Transverse colon (tissue), 4 donors: ENCODE measurements at places on chromosomes 16 and 17. TPM values are rescaled to one million over a fixed set of nuclear protein-coding genes. Genes with fewer than 3 reads are reported as not detected.

DNA sequence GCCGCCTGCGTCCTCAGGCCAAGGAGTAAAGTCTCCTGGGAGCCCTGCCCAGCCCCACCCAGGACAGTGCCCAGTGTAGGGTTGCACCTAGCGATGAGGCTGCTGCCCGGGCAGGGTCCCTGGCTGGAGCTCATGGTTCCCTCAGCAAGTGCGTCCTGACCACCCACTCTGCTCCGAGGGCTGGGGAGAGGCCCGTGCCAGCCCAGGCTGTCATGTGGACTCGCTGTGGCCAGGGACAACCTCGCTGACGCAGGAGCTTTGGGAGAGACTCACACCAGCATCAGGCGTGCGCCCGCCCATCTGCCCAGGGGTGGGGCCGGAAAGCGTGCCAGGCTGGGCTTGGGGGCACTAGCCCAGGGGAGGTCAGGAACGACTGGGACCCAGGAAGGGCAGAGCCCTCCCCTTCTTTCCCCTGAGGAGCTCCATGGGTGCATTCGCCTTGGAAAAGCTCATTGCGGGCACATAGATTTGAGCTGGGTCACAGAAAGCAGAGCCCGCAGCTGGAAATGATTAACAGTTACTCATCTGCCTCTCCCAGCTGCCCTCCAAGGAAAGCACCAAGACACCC lies 19.7 kb downstream of the DPEP1 start:
- peak; percentile 40 for DNase-seq
- no peak overlapping the region for H3K4me3 ChIP-seq
- H3K27me3 ChIP-seq = peaks cover 28% of the 10 kb centered on the region
- H3K4me1 ChIP-seq = peaks cover 11% of the 10 kb centered on the region

The CTRB1 gene
- not detected for total RNA-seq

- H3K4me3 ChIP-seq = no peak overlapping the region
- H3K4me1 ChIP-seq = no peaks in the 10 kb centered on the region
These were observed 101.8 kb downstream of the CBLN1 start for GRCh38 chr16:49179714-49180330.

- H3K4me1 ChIP-seq = no peaks in the 10 kb centered on the region
- DNase-seq = no peak
- no peaks in the 10 kb centered on the region for H3K36me3 ChIP-seq
- H3K4me3 ChIP-seq = no peak overlapping the region
These were observed 41.4 kb upstream of the NOL11 start for GRCh38 chr17:67676305-67676704.

The PRSS36 gene
- 8.1 TPM for total RNA-seq

DNA sequence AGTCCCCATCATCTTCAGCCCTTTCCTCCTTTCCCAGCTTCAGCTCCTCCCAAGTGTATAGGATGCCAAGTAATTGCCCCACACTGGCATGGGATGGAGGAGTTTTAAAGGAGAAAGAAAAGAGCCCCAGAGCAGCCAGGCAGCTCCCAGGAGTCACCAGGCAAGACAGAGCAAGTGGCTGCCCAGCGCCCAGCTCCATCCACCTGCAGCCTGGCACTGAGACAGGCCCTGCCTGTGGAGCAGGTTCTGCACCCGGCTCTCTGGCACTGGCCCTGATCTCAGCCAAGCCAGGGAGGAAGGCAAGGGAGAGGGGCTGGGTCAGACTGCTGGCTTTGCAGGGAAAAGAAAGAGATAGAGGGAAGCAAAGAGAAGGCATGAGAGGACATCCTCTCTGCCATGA lies 21.7 kb downstream of the FOXN1 start:
- no peak overlapping the region for H3K4me3 ChIP-seq
- no peaks in the 10 kb centered on the region for H3K27me3 ChIP-seq
- H3K36me3 ChIP-seq = no peaks in the 10 kb centered on the region
- peak overlapping the region; percentile 68 for H3K27ac ChIP-seq
- peak; percentile 58 for DNase-seq

The CHD9 gene
- total RNA-seq = 112 TPM

DNA sequence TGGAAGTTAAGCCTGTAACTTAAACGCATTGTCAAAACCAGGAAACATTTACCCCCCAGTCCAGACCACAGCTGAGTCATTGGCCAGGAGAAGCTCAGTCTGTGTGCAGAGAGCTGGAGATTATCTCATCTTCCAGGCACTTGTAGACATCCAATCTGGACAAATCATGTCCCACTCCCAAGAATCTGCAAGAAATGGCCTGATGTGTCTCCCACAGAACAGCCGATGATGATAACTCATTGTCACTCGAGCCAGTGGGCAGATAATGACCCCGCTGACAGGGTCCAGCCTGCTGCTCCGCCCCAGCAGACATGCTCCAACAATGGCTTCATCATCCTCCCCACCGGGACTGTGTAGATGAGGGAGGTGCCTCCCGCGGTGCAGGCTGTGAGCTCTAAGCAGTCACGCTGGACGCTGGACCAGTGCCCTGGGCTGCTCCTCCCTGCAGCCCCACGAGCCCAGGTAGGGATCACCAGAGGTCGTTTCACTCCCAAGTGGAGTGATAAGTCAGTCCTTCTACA lies 322.5 kb downstream of the C16orf95 start:
- H3K4me1 ChIP-seq = no peaks in the 10 kb centered on the region
- H3K27ac ChIP-seq = no peak overlapping the region
- H3K27me3 ChIP-seq = peaks cover 30% of the 10 kb centered on the region
- no peaks in the 10 kb centered on the region for H3K36me3 ChIP-seq

- H3K4me3 ChIP-seq = no peak overlapping the region
- no peak for DNase-seq
- H3K4me1 ChIP-seq = no peaks in the 10 kb centered on the region
- no peak overlapping the region for H3K27ac ChIP-seq
These were observed 41.1 kb downstream of the NTN1 start for GRCh38 chr17:9062399-9062902.

DNA sequence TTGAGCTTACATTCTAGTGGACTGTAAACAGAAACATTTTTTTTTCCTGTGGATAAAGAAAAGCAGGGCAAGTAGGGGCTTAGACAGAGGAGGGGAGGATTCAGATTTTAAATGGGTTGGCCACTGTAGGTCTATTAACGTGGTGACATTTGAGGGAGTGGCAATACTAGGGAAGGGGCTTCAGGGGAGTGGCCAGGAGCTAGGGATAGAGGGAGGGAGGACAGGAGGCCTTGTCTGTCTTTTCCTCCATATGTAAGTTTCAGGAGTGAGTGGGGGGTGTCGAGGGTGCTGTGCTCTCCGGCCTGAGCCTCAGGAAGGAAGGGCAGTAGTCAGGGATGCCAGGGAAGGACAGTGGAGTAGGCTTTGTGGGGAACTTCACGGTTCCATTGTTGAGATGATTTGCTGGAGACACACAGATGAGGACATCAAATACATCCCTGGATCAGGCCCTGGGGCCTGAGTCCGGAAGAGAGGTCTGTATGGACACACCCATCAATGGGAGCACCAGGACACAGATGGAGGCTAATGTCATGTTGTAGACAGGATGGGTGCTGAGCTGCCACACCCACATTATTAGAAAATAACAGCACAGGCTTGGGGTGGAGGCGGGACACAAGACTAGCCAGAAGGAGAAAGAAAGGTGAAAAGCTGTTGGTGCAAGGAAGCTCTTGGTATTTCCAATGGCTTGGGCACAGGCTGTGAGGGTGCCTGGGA lies 6.5 kb upstream of the HBM start:
- H3K4me3 ChIP-seq = no peak overlapping the region
- H3K36me3 ChIP-seq = no peaks in the 10 kb centered on the region
- no peak overlapping the region for H3K27ac ChIP-seq

GRCh38 chr17:62998665-62999393 lies 32.8 kb downstream of the TANC2 start:
- H3K4me1 ChIP-seq = no peaks in the 10 kb centered on the region
- H3K36me3 ChIP-seq = no peaks in the 10 kb centered on the region

DNA sequence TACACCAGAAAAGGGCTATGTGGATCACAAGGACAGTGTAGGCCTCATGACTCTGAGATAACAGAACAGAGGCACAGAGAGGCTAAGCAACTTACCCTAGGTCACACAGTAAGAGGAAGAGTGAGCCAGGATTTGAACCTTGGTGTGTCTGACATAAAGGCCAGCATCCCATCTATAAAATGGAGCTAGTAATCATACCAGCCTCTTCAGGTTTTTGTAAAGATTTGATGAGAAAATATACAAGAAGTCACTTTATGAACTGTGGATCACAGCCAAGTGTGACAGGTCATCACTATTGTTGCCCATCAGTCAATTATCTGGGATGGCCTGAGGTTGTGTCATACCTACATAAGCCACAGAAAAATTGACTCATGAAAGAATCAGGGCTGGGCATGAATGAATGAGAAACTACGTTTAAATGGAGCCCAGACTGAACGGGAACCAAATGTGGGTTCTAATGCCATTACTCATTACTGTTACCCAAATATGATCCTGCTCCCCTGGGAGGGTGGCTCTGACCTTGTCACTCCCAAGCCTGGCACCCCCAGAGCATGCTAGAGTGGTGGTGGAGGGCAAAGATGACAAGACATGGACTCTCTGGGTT lies 21.0 kb downstream of the FBXO39 start:
- no peak overlapping the region for H3K4me3 ChIP-seq
- no peaks in the 10 kb centered on the region for H3K36me3 ChIP-seq
- no peaks in the 10 kb centered on the region for H3K4me1 ChIP-seq
- no peak overlapping the region for H3K27ac ChIP-seq
- DNase-seq = no peak

DNA sequence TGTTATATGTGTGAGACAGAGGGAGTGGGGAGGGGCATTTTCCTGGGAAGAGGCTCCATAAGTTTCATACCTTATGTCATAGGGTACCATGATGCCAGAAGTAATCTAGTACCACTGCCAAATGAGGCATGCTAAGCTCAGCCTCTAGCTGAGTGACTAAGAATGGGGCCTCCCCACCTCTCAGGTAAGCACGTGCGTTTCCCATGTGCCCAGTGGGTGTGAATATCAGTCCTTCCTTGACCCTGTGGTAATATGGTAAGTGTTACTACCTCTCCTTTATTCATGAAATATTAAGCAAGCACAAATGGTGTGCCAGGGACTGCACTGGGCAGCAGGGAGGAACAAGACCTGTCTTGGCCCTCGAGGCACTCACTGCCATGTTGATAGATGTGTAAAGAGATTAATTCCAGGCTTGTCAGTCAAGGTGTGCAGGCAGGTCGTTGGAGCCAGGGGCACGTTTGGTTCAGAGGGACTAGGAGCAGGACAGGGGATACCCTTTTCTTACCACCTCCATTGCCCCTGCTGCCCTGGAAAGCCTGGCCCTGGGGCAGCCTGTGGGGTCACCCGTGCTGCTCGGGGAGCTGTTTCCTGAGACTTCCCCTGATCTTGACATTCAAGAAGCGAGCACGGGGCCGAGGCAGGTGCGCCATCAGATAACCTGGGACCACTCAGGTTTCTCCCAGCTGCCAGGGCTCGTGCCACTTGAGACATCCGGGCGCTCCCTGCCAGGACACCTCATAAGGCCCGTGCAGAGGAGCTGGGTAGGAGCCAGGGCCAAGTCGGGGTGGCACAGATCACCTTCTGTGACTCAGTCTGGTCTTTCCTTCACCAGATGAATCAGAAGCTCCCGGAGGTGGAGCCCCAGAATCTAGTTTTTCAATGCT lies 8.8 kb downstream of the RSAD1 start:
- no peak overlapping the region for H3K27ac ChIP-seq
- H3K27me3 ChIP-seq = no peaks in the 10 kb centered on the region
- H3K4me1 ChIP-seq = peaks cover 4% of the 10 kb centered on the region
- H3K4me3 ChIP-seq = no peak overlapping the region
- peaks cover 11% of the 10 kb centered on the region for H3K36me3 ChIP-seq

- no peak overlapping the region for H3K27ac ChIP-seq
- no peaks in the 10 kb centered on the region for H3K27me3 ChIP-seq
- no peaks in the 10 kb centered on the region for H3K36me3 ChIP-seq
- no peak overlapping the region for H3K4me3 ChIP-seq
- H3K4me1 ChIP-seq = peaks cover 24% of the 10 kb centered on the region
- DNase-seq = no peak
These were observed 83.0 kb downstream of the WWP2 start for GRCh38 chr16:69845181-69845580.

- no peaks in the 10 kb centered on the region for H3K27me3 ChIP-seq
- no peak for DNase-seq
- no peaks in the 10 kb centered on the region for H3K36me3 ChIP-seq
- H3K4me1 ChIP-seq = peaks cover 55% of the 10 kb centered on the region
- H3K27ac ChIP-seq = peak overlapping the region; percentile 27
- H3K4me3 ChIP-seq = no peak overlapping the region
These were observed 19.2 kb downstream of the MXRA7 start for GRCh38 chr17:76691379-76692191.

The CCT6B gene
- total RNA-seq = not detected
